ENCODE measurements at places on chromosomes 6 and 20. TPM values are rescaled to one million over a fixed set of nuclear protein-coding genes. Genes with fewer than 3 reads are reported as not detected.

The SPTLC3 gene
- 9.2 TPM for total RNA-seq

- DNase-seq = no peak
These were observed 143.8 kb downstream of the BTBD3 start for GRCh38 chr20:12061466-12061865.

DNA sequence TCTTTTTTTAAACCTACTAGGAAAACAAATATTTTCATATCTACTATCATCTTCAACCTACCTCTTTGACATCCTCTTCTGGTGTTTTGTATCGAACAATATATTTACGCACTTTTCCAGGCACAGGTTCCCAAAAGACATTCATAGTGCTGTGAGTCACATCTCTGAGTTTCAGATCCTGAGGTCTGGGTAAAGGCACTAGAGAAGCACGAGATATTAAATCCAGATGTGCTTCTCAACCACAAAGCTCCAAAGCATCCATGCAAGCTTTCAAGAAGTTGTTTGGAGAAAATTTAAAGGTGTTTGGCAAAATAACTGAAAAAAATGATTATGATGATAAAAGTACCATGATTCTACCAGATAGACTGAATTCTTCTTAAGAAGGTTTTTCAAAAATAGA, 62.7 kb downstream of the COL12A1 start:
- peak; percentile 39 for DNase-seq

The SLC13A3 gene
- total RNA-seq = not detected

DNA sequence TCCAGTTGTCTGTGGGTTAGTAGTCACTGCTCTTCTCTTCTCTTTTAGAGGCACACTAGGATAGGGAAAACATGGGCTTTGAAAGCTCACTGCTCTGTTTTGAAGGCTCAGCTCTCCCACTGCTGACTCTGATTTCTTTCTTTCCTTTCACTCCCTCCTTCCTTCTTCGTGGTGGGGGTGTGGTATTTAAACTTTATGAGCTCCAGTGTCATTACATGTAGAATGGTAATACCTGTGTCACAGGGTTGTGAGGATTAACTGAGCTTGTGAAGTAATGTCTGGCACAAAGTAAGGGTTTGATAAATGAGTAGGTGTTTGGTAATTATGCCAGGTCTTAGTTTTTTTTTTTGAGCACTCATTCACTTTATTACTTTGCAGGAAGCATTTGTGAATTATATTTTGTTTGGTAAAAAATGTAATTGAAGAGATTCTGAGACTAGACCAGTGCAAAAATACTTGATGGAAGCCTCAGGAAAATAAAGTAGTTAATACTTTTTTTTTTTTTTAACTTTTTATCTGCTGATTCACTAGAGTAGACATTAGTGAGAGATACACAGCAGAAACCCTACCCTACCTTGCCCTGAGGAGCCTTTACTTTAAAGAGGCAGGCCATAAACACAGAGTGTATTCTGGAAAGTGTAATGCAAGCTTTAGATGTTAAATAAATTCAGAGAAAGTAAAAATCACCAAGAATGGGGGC, 17.3 kb downstream of the SMAP1 start:
- peak; percentile 6 for DNase-seq

- peak; percentile 68 for DNase-seq
These were observed 346.3 kb upstream of the SULF2 start for GRCh38 chr20:48131581-48131980.

GRCh38 chr6:120646101-120646500, 688.2 kb downstream of the TBC1D32 start:
- DNase-seq = no peak

The ADGRF4 gene
- 0.37 TPM for total RNA-seq

The CRISP2 gene
- total RNA-seq = not detected

DNA sequence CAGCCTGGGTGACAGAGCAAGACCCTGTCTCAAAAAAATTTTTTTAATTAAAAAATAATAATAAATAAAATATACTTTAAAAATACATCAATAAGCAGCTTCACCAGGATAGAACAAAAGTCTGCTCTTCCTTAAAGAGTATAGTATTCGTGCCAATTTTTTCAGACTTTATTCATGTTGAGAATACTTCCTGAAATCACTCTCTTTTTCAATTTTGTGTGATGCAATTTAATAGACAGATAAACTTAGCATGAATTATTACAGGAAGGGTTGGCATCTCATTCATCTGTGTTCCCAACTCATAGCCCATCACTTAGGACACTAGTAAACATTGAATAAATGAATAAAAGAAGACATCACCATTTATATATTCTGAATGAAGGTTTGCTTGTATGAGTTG, 52.4 kb downstream of the IPCEF1 start:
- peak; percentile 8 for DNase-seq

DNA sequence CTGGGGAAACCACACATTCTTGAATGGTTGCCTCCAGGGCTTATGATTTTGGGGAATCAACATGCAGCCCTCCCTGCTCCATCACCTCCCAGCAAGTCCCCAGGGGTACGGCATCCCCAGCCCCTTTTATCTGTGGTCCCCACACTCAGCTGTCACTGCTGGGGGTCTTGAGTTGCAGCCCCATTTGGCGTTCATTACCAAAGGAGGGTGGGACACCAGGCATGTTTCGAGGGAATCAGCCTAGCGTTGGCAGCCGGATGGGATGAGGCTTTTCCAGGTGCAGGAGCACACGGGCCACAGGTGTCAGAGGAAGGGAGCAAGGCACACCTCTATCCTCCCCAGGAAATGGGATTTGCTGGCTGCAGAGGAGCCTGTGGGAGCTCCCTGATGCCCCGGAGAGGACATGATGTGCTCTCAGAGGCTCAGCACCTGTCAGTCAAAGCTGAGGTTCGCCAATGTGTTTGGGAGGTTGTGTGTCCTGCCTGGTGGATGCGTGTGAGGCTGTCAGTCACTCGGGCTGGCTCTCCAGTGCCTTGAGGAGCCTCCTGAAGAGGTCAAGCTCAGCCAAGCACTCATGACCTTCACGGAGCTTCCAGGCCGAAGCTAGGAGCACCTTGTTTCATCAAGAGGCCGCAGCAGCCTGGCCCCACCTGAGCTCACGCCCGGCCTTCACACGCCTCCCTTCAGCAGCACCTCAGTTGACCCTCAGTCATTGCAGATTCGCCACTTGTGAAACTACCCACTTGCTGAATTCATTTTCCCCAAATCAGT, 95.0 kb downstream of the ERMARD start:
- no peak for DNase-seq

DNA sequence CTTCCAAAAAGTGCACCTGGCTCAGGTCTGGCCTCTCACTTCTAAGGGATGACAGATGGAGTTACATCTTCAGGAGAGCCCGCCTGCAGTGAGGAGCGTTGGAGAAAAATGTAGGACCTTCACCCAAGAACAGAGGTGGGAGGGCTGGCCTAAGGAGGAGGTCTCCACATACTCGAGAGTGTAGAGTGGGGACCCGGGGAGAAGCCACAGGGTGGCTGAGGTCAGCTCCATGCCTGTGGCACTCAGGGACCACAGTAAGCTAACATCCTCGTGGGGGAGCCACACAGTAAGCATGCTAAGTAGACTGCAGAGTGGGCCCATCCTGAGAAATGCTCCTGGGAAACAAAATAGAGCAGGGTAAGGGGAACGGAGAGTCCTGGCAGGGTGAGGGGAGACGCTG, 24.0 kb downstream of the AAR2 start:
- no peak for DNase-seq

DNA sequence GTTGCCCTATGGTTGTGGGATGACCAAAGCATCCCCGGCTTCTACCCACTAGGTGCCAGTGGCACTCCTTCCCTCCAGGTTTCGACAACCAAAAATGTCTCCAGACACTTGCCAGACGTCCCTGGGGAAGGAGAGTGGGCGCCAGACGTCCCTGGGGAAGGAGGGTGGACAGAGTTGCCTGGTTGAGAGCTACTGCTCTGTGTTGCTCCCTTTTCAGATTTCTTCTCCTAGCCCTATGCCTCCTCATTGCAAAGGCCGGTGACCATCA, 13.1 kb downstream of the LRRC73 start:
- DNase-seq = no peak
